Neural cell (in vitro differentiated cells): ENCODE measurements at places on chromosomes 5 and 9. TPM values are rescaled to one million over a fixed set of nuclear protein-coding genes. Genes with fewer than 3 reads are reported as not detected.

Gene SARDH
- polyA plus RNA-seq, result 0.56 TPM in 1 of 2 replicates, not detected in the other

Gene FGFR4
- 10.3 and 14.8 TPM in 2 replicates for polyA plus RNA-seq

Gene CCDC171
- polyA plus RNA-seq, result 9.1 and 15.8 TPM in 2 replicates

Gene FIBCD1
- 1.6 and 2.7 TPM in 2 replicates for polyA plus RNA-seq

Gene PRPF4
- 24.3 and 27.4 TPM in 2 replicates for polyA plus RNA-seq

Gene FAM200C
- 21.6 and 22.6 TPM in 2 replicates for polyA plus RNA-seq

Gene PTRH1
- 20.0 and 21.9 TPM in 2 replicates for polyA plus RNA-seq
